ENCODE measurements at places on chromosomes 7 and 10.

- no peak overlapping the region for H3K27ac ChIP-seq
- H3K27me3 ChIP-seq, result no peaks in the 10 kb centered on the region
- H3K4me1 ChIP-seq, result peaks cover 18% of the 10 kb centered on the region
- no peaks in the 10 kb centered on the region for H3K36me3 ChIP-seq
These were observed 77.6 kb upstream of the SFMBT2 start for GRCh38 chr10:7488418-7488829.

DNA sequence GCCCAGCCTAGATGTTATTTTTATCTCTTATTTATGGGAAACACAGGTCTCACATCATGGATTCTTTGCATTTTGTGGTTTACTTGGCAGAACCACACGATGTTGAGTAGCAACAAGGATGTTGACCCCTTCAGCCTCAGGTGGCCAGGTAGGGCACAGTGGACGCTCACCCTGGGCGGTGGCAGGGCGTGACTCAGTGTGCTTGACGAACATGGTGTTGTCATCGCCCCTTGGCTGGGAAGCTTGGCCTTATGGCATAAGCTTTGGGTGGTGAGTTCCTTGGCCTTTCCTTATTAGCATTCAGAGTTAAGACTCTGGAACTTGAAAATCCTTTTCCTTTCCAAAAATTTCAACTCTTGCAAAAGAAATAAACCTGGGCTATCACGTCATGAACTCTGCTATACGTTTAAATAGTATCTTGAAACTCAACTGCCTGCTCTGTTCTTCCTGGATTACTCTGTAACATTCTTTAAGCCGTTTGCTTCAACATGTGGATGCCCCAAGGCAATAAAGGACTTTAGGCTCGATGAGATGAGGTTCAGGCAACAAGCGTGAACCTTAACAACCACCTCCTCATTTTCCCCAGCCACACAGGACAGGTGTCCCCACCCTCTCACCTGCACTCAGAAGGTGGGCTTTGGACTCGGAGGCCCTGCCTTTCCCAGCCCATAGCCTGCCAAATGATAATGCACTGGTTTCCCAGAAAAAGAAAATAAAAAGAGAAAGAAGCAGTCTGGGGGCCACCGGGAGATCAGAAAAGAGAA lies 22.5 kb upstream of the ECHDC3 start:
- no peak overlapping the region for H3K4me3 ChIP-seq
- H3K27me3 ChIP-seq, result no peaks in the 10 kb centered on the region
- no peaks in the 10 kb centered on the region for H3K4me1 ChIP-seq

DNA sequence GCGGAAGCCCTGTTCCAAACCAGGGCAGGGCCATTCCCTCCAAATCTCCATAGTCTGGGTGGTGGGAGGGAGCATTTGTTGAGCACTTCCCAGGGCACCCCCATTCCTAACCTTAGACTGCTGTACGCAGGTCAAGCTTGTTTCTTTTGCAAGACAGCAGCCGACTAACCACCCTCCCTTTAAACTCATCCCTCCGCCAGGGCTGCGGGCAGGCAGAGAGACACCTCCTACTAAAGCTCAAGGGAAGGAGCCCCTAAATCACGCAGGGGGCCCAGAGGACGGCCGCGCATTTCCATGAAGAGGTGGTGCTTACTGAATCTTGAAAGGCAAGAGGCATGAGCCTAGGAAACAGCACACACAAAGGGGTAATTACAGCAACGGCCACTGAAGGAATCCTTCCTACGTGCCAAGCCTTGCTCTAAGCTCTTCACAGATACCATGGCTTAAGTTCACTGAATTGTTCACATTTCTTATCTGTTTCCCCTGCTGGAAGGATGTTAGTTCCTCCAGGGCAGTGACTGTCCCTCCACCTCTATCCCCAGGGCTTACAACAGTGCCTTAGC lies 90.0 kb downstream of the PROSER2 start:
- DNase-seq, result no peak
- no peaks in the 10 kb centered on the region for H3K4me1 ChIP-seq
- H3K27me3 ChIP-seq, result no peaks in the 10 kb centered on the region
- H3K4me3 ChIP-seq, result no peak overlapping the region
- no peaks in the 10 kb centered on the region for H3K36me3 ChIP-seq

GRCh38 chr10:103542764-103543616 lies 49.5 kb downstream of the NEURL1 start:
- H3K4me3 ChIP-seq, result peak overlapping the region; percentile 39
- no peaks in the 10 kb centered on the region for H3K27me3 ChIP-seq
- no peaks in the 10 kb centered on the region for H3K36me3 ChIP-seq
- H3K4me1 ChIP-seq, result peaks cover 6% of the 10 kb centered on the region
- no peak overlapping the region for H3K27ac ChIP-seq

- H3K4me3 ChIP-seq, result no peak overlapping the region
- DNase-seq, result no peak
- no peaks in the 10 kb centered on the region for H3K27me3 ChIP-seq
- no peaks in the 10 kb centered on the region for H3K36me3 ChIP-seq
- H3K27ac ChIP-seq, result no peak overlapping the region
These were observed 307.7 kb downstream of the MDFIC start for GRCh38 chr7:115229401-115230105.

DNA sequence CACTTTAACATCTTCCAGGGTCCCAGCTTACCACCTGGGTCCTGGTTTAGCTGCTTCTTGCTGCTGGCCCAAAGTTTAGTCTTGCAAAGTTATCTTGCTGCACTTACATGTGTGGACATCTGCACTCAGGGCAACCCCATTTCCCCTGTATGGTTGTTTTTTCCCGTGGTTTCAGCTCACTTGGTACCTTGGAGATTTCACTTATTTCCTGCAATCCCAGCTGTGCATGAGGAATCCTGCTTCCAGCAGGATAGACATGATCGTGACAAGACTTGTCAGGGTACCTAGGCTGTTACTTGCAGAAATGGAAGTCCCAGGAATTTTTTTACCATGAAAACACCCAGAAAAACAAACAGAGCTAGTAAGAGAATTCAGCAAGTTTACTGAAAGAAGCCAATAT lies 95.9 kb upstream of the LEP start:
- no peak for DNase-seq
- H3K36me3 ChIP-seq, result no peaks in the 10 kb centered on the region
- H3K4me3 ChIP-seq, result no peak overlapping the region
- H3K27ac ChIP-seq, result no peak overlapping the region

- no peak overlapping the region for H3K27ac ChIP-seq
- no peak overlapping the region for H3K4me3 ChIP-seq
- no peaks in the 10 kb centered on the region for H3K36me3 ChIP-seq
- DNase-seq, result no peak
- H3K27me3 ChIP-seq, result no peaks in the 10 kb centered on the region
These were observed 35.0 kb upstream of the DGKB start for GRCh38 chr7:14937581-14937980.

DNA sequence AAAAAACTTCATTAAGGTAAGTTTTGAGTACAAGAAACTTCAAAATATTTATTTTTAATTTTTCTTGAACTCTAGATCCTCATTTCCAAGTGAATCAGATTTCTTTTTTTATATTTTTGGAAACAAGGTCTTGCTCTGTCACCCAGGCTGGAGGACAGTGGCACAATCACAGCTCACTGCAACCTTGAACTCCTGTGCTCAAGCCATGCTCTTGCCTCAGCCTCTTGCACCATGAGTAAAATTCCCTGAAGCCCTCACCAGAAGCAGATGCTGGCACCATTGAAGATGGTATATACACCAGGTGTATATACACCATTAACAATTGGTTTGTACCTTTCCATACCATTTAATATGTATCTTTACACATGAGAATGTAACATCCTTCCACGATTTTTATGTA lies 45.1 kb upstream of the ODAD2 start:
- DNase-seq, result no peak
- no peak overlapping the region for H3K27ac ChIP-seq
- no peak overlapping the region for H3K4me3 ChIP-seq
- H3K27me3 ChIP-seq, result no peaks in the 10 kb centered on the region
- no peaks in the 10 kb centered on the region for H3K36me3 ChIP-seq

GRCh38 chr7:732094-732541 lies 5.0 kb upstream of the PRKAR1B start:
- peaks cover 16% of the 10 kb centered on the region for H3K36me3 ChIP-seq
- H3K4me1 ChIP-seq, result peaks cover 3% of the 10 kb centered on the region
- H3K4me3 ChIP-seq, result no peak overlapping the region
- no peaks in the 10 kb centered on the region for H3K27me3 ChIP-seq
- H3K27ac ChIP-seq, result no peak overlapping the region

- DNase-seq, result no peak
- no peak overlapping the region for H3K27ac ChIP-seq
- H3K4me3 ChIP-seq, result no peak overlapping the region
- H3K27me3 ChIP-seq, result peaks cover 82% of the 10 kb centered on the region
- peaks cover 5% of the 10 kb centered on the region for H3K4me1 ChIP-seq
- H3K36me3 ChIP-seq, result no peaks in the 10 kb centered on the region
These were observed 8.1 kb upstream of the LBX1 start for GRCh38 chr10:101237081-101237981.

DNA sequence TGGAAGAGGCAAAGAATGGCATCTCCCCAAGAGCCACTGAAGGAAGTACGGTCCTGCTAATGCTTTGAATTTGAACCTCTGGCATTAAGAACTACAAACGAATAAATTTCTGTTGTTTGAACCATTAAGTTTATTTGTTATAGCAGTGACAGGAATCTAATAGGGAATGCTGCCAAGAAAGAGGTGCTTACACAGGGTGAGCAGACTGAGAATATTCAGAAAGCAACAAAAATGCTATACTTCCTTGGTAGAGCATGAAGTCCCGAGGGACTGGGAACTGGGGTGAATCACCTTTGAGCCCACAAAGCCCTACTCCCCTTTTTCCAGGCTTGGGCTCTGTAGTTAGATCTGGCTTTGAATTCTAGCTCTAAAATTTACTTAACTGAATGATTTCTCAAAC lies 45.0 kb downstream of the PANK1 start:
- H3K27me3 ChIP-seq, result no peaks in the 10 kb centered on the region
- no peak overlapping the region for H3K4me3 ChIP-seq
- no peaks in the 10 kb centered on the region for H3K4me1 ChIP-seq
- DNase-seq, result no peak
- H3K36me3 ChIP-seq, result no peaks in the 10 kb centered on the region
- H3K27ac ChIP-seq, result no peak overlapping the region

DNA sequence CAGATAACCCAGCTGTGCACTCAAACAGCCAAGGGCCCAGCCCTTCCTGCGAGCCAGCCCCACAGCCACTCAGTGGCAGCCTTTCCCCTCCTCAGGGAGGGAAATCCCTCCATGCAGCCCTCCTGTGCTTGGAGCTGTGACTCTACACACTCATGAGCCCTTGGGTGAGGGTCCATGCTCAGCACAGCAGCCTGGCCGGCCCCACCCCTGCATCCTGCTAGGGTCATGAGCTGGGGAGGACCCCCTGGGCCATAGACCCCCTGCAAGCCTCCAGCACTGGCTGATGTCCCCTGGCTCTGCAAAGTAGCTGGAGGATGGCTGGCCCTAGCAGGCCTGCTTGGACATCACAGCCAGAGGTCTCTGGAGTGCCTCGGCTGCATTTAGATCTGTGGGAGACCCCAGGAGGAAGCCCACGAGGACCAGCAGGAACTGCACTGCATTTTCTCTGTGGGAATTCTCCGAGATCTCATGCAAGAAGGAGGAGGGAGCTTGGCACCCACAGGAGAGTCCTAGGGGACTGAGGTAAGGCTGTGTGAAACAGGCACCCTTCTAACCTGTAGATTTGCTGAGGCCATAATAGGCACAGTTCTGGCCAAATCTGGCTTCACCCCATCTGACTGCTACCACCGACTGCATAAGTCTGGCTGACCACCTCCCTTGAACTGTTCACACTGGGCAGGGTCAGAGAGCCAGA lies 17.4 kb downstream of the TMEM273 start:
- H3K27me3 ChIP-seq, result no peaks in the 10 kb centered on the region
- H3K4me3 ChIP-seq, result no peak overlapping the region
- DNase-seq, result no peak
- H3K27ac ChIP-seq, result no peak overlapping the region
- H3K4me1 ChIP-seq, result peaks cover 8% of the 10 kb centered on the region

- H3K27ac ChIP-seq, result no peak overlapping the region
- H3K27me3 ChIP-seq, result no peaks in the 10 kb centered on the region
- H3K4me3 ChIP-seq, result no peak overlapping the region
These were observed 730.9 kb downstream of the GRID1 start for GRCh38 chr10:85635650-85636049.

GRCh38 chr10:123521556-123521955 lies 144.6 kb upstream of the GPR26 start:
- H3K27ac ChIP-seq, result no peak overlapping the region
- H3K27me3 ChIP-seq, result no peaks in the 10 kb centered on the region
- no peak overlapping the region for H3K4me3 ChIP-seq
- no peaks in the 10 kb centered on the region for H3K4me1 ChIP-seq
- no peak for DNase-seq

DNA sequence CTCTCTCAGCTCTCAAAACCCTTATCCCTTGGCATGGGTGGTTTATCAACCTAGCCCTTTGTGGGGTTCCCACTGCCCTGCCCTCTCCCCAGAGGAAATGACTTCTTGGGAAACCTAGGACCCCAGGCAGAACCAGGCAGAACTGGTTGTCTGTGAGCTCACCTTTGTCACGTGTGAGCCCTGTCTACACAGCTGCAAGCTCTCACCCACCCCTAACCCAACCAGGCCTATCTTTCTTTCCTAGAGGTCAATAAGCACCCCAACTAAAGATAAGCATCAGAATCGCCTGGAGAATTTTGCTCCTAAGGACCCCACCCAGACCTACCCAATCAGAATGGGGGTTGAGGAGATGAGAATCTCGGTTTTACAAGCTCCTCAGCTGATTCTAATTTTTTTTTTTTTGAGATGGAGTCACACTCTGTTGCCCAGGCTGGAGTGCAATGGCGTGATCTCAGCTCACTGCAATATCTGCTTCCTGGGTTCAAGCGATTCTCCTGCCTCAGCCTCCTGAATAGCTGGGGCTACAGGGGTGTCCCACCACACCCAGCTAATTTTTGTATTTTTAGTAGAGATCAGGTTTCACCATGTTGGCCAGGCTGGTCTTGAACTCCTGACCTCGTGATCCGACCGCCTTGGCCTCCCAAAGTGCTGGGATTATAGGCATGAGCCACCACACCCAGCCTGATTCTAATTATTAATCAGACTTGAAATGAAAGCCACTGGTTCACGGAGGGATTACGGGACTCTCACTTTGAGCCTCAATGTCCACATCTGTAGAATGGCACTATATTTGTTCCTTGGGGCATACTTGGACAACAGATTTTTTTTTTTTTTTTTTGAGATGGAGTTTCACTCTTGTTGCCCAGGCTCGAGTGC lies 7.5 kb upstream of the DDIT4 start:
- H3K36me3 ChIP-seq, result no peaks in the 10 kb centered on the region
- DNase-seq, result no peak
- H3K27me3 ChIP-seq, result no peaks in the 10 kb centered on the region
- no peak overlapping the region for H3K4me3 ChIP-seq
- no peak overlapping the region for H3K27ac ChIP-seq

All from upper lobe of right lung (tissue), 1 donor.